ENCODE measurements at places on chromosomes 1 and 21.

DNA sequence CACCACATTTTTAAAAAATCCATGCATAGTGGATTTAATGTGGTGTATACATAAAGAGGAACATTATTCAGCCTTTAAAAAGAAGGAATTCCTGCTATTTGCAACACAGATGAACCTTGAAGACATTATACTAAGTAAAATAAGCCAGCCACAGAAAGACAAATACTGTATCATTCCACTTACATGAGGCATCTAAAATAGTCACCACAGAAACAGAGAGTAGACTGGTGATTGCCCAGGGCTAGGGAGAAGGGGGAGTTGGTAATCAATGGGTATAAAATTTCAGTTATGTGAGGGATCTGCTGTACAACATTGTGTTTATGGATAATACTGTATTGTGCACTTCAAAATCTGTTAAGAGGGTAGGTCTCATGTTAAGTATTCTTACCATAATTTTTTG lies 10.0 kb downstream of the FAM163A start:
- no peak for DNase-seq

GRCh38 chr1:25766721-25767436 lies 33.1 kb upstream of the SELENON start:
- DNase-seq = no peak

GRCh38 chr1:228902781-228903433 lies 167.6 kb downstream of the RHOU start:
- no peak for DNase-seq

GRCh38 chr1:7677815-7678214 lies 93.3 kb upstream of the VAMP3 start:
- DNase-seq = no peak

DNA sequence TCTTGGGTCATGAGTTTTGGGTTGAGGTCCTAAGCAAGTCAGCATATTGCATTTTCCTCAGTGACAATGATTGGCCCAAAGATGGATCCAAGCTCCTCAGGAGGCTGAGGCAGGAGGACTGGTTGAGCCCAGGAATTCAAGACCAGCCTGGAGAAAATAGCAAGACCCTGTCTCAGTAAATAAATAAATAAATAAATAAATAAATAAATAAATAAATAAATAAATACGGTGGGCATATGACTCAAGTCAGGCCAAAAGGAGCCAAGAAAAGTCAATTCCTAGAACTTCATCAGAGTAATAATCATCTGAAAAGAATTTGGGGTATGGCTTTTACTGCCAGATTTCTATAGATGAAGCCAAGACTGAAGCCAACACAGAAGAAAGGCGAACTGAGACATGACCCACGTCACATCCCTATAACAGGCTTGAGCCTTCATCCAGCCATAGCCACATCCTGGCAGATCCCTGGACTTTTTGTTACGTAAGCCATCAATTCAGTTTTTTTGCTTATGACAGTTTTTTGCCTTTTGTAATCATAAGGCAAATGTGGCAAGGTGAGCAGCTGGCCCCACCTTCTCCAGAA lies 88.5 kb upstream of the NFASC start:
- no peak for DNase-seq

DNA sequence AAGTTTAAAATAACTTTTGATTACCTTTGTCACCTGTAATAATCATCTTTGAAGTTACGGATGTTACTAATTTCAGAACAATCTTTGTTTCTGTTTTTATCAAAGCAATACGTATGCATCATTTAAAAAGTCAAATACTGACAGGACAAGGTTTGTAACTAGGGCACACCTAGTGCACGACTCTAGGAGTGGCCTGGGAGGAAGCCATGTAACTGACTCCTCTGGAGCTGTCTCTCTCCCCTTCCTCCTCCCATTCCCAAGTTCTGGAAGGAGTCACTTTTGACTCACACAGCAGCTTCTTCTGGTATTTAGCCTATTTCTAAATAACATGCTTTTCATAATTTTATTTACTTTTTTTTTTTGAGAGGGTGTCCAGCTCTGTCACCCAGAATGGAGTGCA lies 11.8 kb upstream of the RAP1GAP start:
- no peak for DNase-seq

- no peak for DNase-seq
Observed at GRCh38 chr1:65722461-65722860, 70.2 kb upstream of the PDE4B start.
